ENCODE measurements at places on chromosomes 5 and 9. TPM values are rescaled to one million over a fixed set of nuclear protein-coding genes. Genes with fewer than 3 reads are reported as not detected.

The CCNI2 gene
- total RNA-seq: not detected

The PTGDS gene
- 475 TPM for total RNA-seq

GRCh38 chr9:18721267-18721994 lies 247.5 kb downstream of the ADAMTSL1 start:
- DNase-seq: no peak

- DNase-seq: no peak
These were observed 237.8 kb upstream of the GAS1 start for GRCh38 chr9:87184956-87185642.

DNA sequence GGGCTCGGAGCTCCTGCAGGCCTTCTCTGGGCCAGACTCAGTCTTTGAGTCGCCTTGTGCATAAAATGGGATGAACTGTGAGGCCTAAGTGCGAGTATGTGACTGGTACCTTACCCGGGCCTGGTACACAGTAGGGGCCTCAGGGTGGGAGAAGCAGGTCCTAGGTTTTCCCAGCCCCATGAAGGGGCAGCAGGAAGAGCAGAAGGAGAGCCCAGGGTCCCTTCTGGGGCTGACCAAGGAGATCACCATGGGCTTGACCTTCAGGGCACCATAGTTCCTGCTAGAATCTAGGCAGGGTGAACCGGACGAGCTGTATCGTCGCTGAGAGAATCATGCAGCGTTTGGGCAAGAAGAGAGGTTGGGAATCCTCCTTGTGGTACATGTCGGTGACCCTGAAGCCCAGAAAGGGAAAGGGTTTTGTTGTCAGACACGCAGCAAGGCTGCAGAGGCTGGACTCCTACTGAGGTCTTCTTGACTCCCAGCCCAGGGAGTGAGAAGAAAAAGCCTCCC lies 373 bp upstream of the PHYKPL start:
- no peak for DNase-seq

DNA sequence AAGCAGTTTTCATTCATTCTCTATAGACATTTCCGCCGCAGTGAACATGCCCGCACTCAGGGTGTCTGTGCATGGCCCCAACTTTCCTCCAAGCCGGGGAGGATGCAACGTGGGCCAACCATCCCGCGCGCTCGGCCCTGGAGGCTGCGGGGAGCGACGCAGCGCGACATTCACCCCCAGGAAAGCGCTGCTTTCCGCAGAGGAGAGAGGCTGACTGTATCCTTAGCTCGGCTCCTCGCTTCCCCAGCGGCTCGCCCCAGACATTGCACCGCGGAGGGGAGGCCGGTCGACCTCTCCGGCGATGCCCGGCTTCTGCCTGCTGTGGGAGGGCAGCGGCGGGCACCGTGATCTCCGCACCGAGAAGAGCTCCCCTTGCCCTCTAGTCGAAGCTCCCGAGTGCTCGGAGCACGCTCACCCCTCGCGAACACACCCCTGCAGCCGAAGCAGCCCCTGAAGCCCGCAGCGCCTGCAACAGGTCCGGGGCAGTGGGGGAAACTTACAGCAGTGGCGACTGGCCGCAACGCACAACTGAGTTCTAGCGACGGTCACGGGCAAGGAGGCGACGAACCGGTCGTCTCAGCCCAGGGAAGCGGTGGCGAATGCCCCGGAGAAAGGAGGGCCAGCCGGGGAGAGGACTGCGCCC lies 600 bp downstream of the ENC1 start:
- DNase-seq: no peak
